Substantia nigra (tissue), 51 donors: ENCODE measurements at places on chromosomes 4 and X.

GRCh38 chrX:104195489-104196084 is 29.3 kb downstream of the FAM199X start:
- DNase-seq, result no peak

DNA sequence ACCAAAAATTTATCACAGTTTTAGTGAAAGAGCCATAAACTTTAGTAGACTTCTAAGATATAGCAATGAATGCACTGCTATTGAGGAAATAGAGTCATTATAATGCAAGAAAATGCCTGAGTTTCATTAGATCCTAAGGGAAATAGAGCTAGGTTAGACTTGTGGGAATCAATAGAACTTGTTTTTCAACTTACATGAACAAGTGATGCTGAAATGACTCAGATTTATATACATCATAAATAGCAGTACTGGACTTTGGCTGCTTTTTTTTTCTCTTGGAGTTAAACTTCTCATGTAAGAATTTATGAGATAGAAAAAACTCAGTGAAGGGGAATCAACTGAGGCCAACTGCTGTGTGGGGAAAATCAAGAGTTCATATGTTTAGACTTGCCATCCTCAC is 216.5 kb upstream of the AADAT start:
- no peak for DNase-seq

- no peak for DNase-seq
Observed at GRCh38 chrX:703866-704265, 73.3 kb downstream of the SHOX start.

- DNase-seq, result no peak
Observed at GRCh38 chr4:8538076-8538702, 42.0 kb upstream of the GPR78 start.

GRCh38 chr4:6504900-6505496 is 32.6 kb upstream of the PPP2R2C start:
- DNase-seq, result no peak

- no peak for DNase-seq
Observed at GRCh38 chr4:7007944-7008343, 35.2 kb upstream of the TADA2B start.

DNA sequence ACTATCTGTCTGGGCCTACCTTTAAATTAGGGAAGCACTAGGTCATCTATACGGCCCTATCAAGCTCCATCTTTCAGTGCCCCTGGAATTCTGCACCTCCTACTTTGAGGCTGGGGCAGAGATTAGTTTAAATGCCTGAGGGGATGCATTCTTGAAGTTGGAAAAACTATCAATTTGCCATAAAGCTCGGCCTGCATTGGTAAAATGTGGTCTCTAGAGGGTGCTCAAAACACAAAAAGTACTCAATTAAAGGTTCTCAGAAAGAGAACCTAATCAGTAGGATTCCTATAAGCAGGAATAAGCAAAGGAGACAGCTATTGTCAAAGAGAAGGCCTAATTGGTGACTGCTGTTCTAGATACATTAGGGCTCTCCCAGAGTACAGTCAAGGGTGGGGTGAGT is 111.7 kb downstream of the AMER1 start:
- no peak for DNase-seq

DNA sequence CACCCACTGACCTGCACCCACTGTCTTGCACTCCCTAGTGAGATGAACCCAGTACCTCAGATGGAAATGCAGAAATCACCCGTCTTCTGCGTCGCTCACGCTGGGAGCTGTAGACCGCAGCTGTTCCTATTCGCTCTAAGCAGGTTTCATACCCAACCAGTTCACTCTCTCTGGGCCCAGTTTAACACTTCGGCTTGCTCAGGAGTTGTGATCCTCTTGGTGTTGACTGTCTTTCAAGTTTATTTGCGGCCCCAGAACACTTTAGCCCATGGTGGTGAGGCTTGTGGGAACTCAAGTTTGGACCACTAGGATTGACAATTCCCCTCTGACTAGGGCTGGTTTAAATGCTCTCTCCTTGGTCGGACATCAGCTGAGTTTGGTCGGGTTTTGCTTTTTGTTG is 147.0 kb downstream of the DACH2 start:
- no peak for DNase-seq

- no peak for DNase-seq
Observed at GRCh38 chr4:125254106-125254505, 60.6 kb upstream of the FAT4 start.

GRCh38 chrX:120653000-120653399 is 23.1 kb upstream of the C1GALT1C1 start:
- no peak for DNase-seq
